Dermis microvascular lymphatic vessel endothelial cell (primary cell): ENCODE measurements at places on chromosomes 3 and 15.

DNA sequence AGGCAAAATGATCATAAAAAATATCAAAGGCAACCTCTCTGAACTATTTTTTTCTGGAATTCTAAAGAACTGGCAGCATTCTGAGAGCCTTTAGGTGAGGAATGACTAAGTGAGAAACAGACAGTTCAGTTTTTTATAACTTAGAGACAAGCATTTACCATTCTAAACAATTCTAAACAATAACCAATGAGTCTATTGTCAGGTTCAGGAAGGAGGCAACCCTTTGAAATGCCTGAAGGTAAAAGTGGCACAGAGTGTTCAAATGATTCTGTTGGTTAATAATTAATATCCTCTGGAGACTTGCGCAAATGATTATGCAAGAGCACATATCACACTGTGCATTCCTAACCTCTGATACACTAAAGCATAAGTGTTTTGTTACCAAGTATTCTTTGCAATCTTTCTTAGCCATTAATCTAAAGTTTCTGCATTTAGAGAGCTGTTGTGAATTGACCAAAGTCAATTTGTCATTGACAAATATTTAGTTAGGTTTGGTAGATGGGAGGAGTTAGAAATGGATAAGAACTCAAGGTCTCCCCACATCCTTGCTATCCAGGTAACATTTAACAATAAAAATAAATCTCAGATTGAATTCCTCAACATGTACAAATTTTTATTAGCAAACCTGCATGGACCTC lies 9.2 kb upstream of the TGFBR2 start:
- peak; percentile 74 for DNase-seq

GRCh38 chr3:24387493-24387892 lies 107.2 kb downstream of the THRB start:
- DNase-seq: no peak

DNA sequence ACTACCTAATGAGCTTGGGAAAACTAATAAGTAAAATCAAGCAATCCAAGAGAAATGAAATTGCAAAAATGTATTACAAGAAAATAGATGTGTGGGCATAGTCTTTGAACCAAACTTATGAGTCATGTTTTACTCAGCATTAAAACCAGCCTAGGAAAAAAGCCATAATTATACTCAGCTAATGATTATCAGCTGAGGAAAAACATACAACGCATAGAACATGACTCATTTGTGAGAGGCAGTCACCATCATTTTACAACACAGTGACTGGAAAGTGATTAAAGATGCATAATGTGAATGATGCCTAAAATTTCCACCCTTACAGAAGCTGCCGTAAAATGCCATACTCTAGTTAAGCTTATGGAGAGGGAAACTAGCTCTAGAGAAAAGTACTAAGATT lies 238.0 kb upstream of the EOMES start:
- DNase-seq: no peak

DNA sequence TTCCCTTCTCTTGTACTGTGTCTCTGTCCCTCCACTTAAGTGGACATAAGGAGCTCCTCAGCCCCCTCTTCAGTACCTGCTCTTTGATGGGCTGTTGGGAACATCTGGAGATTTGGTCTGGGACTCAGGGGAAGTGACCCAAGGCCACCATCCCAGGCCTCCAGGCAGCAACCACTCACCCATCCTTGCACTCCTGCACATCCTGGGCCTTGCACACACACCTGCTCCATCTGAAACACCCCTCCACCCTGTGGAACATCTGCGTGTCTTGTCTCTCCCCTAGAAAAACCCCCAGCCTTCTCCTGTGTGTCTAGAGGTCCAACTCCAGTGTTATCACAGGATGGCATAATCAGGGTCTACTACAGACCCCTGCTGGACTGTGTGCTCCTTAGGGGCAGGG lies 74.3 kb downstream of the ABTB1 start:
- no peak for DNase-seq

DNA sequence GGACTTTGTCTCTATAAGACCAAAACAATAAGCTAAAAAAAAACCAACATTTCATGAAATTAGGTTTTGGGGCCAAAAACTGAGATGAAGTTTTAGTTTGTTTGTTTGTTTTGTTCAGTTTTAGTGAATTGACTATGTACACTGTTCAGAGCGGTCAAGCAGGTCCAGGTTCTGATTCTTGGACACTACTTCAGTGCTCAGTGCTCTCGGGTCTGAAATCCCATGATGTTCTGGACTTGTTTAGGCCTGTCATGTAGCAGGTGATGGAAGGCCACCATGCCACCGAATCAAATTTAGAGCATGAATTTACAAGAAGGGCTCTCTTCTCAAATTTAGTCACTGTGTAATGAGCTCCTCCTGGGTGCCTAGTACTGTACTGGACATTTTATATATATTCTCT lies 45.5 kb downstream of the COL8A1 start:
- DNase-seq: no peak

- peak; percentile 6 for DNase-seq
Measured at GRCh38 chr3:152834191-152834775, 648 bp upstream of the P2RY1 start.

DNA sequence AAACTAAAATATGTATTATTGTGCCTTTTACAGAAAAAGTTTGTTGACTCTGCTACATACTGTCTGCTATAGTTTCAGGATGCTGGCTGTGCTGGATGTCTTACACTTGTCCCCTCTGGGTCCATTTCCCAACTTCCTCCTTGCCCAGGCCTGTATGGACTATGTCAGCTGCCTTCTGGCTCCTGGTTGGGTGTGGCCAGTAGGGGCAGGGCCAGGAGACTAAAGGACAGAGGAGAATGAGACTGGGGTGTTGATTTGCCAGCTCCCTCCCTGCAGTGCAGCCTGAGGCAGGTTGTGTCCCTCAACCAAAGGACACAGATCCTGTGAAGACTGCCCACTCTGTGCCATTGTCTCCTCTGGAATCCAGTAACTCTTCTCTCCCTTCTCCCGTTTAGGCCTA lies 90.6 kb upstream of the UBE2E2 start:
- no peak for DNase-seq

DNA sequence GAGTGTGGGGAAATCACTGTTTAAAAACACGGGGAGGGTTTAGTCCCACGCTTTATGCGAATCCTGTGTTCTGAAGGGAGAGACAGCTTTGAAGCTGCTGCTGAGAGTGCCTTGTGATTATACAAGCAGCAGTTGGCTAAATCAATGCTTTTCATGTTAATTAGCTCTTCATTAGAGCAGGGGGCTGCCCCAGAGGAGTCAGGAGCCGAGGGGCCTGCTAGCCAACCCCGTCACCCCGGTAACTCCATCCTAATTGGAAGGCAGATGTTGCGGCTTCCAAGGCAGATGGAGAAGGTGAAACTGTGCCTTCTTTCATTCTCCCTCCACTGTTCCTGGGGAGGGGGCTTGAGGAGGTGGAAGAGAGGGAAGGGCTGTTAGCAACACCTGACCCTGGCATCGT lies 92.4 kb upstream of the ANKRD34C start:
- DNase-seq: no peak

- DNase-seq: no peak
Measured at GRCh38 chr3:4730719-4731118, 237.6 kb downstream of the ITPR1 start.

DNA sequence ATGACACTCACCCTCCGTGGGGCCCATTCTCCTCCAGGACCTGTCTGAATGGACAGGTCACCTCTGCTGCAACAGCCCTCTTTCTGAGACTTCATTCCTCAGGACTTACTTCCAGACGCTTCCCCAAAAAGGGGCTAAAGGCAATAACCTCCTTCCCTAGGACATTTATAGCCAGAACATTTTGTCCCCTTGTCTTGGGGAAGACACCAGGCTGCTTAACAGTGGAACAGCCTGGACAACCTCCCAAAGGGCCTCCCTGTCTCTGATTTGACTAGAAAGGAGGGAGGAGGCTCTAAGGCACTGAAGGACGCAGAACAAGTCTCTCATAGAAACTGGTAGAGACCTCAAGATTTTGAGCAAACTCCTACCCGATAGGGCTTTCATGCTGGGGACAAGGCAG lies 32.7 kb downstream of the ADCY5 start:
- no peak for DNase-seq
